ENCODE measurements at places on chromosomes 1 and 21.

DNA sequence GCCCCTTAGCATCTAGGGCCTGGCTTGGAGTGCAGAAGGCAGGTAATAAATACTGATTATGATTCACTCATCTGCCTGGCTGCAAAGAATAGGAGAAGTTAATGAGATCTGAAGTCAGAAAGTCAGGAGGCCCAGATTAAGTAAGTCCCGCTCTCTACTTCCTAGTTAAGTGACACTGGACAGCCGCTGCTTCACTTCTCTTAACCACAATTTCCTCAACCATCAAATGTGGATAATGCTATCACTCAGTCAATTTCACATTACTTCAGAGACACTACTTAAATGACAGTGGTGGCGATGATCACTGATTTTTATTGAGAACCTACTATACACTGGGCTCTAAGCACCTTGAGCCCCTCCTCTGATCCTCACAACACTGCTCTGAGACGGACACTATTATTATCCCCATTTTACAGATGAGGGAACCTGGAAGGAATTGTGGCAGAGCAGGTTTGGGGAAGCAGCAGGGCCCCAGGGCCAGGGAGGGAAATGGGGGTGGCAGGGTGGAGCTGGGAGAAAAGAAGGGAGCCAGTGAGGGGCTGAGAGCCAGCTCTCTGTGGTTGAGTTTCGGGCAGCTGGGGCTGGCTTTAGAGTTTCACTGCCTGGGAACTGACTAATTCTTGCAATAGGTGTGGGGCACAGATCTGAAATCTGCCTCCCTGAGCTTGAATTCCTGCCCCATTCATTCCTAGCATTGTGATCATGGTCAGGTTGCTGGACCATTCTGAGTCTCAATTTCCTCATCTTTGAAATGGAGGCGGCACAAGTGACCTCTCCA is 2.4 kb upstream of the E2F2 start:
- H3K4me1 ChIP-seq = peaks cover 39% of the 10 kb centered on the region
- H3K27ac ChIP-seq = no peak overlapping the region
- DNase-seq = no peak

GRCh38 chr1:88528792-88529191 is 155.3 kb upstream of the PKN2 start:
- DNase-seq = no peak
- no peaks in the 10 kb centered on the region for H3K36me3 ChIP-seq
- no peaks in the 10 kb centered on the region for H3K4me1 ChIP-seq
- H3K27ac ChIP-seq = no peak overlapping the region
- no peak overlapping the region for H3K4me3 ChIP-seq

DNA sequence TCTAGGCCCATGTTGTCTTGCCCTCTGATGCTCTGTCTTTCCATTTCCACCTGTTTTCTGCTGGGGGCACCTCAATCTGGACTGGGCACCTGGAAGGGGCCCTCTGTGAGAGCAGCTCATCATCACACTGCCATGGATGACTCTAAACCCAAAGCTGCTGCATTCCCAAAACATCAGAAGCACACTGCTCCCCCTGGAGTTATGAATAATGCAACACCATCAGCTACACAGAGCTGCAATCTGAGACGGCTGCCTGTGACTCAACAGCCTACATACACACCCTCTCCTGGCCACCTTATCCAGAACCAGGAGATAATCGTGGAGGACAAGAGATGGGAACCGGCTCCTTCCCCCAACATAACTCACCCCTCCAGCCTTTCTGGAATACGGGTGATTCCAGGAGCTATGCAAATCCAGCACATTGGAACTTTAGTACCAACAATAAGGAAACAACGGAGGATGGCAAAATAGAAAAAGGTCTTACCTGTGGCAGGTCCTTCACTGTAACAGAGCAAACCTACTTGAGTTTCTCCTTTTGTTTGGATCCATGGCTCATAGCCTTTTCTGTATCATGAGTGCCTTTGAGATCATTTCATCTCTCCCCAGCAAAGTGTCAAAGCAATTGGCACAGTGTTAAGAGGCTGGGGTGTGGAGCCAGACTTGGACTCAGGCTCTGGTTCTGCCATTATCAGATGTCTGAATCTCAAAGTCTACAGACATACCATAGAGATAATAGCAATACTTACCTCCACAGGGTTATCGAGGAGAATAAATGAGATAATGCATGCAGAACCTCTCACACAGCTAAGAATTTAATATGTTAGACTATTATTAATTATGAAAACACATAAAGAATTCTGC is 29.3 kb downstream of the AK2 start:
- no peak overlapping the region for H3K27ac ChIP-seq
- DNase-seq = no peak
- no peak overlapping the region for H3K4me3 ChIP-seq

- H3K27ac ChIP-seq = no peak overlapping the region
- no peaks in the 10 kb centered on the region for H3K27me3 ChIP-seq
- H3K36me3 ChIP-seq = no peaks in the 10 kb centered on the region
Observed at GRCh38 chr1:187961895-187962294, 1133.1 kb downstream of the PLA2G4A start.

DNA sequence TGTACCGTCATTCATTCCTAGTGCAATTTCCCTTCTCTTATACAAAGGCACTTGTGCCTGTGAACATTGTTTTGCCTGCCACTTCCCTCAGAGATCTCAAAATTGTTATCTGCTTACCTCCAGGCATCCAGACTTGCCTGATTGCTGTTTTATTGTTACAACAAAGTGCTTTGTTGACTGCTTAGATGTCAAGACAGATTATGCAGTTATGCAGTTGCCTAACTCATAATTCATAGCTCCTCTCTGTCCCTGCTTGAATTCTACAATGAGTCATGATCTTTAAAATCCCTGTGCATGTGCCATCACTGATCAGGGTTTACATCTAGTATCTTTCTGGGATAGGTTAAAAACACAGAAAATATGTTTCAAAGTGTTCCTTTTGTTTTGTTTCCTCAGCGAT is 24.5 kb downstream of the CXADR start:
- H3K27ac ChIP-seq = no peak overlapping the region
- no peaks in the 10 kb centered on the region for H3K36me3 ChIP-seq
- no peak overlapping the region for H3K4me3 ChIP-seq
- H3K27me3 ChIP-seq = peaks cover 15% of the 10 kb centered on the region

Data from memory B cell (primary cell).